ENCODE measurements at places on chromosomes 16 and 17.

DNA sequence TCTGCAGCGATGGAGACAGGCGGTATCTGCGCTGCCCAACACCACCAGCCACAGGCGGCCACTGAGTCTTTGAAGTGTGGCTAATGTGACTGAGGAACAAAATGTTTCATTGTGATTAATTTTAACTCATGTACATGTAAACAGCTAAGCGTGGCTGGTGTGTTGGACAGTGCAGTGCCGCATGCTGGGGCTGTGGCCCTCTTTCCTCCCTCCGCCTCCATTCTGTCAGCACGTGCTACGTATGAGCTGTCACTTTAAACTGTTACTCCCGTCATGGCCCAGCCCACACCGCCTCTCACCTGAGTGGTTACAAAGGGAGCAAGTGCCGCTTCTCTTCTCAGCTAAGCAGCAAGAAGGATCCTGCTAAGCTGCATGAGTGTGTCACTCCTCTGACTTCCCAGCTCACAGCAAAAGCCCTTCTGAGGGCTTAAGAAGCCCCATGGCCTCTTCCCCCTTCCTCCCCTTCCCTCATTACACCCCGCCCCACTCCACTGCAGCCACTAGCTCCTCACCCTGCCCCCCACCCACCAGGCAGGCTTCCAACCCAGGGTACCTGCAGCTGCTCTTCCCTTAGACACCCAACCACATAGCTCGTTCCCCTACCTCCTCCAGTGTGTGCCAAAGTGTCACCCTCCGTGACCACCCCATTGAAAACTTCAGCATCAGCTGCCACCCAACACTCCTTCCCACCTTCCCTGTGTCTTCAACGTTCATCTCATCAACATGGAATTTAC lies 15.0 kb downstream of the HASPIN start:
- DNase-seq = no peak

DNA sequence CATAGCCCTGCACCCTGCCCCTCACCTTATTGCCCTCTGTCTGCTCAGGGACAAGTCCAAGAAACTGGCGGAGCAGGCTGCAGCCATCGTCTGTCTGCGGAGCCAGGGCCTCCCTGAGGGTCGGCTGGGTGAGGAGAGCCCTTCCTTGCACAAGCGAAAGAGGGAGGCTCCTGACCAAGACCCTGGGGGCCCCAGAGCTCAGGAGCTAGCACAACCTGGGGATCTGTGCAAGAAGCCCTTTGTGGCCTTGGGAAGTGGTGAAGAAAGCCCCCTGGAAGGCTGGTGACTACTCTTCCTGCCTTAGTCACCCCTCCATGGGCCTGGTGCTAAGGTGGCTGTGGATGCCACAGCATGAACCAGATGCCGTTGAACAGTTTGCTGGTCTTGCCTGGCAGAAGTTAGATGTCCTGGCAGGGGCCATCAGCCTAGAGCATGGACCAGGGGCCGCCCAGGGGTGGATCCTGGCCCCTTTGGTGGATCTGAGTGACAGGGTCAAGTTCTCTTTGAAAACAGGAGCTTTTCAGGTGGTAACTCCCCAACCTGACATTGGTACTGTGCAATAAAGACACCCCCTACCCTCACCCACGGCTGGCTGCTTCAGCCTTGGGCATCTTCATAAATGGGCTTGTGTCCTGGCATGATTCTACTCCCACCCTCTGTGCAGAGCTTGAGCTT lies 6.3 kb upstream of the NFATC3 start:
- no peak for DNase-seq

GRCh38 chr17:47800686-47801085 lies 20.9 kb downstream of the OSBPL7 start:
- no peak for DNase-seq

- peak; percentile 39 for DNase-seq
These were observed 54.4 kb upstream of the PABPN1L start for GRCh38 chr16:88920618-88921590.

- DNase-seq = no peak
These were observed at the start of gene P4HB for GRCh38 chr17:81859906-81860755. P4HB (minus strand) TSS chr17:81860535; CDS start chr17:81860471, 64 bp downstream.

- no peak for DNase-seq
These were observed 34.3 kb downstream of the SEC14L1 start for GRCh38 chr17:77174928-77175661.

- no peak for DNase-seq
These were observed 4.7 kb downstream of the CDH15 start for GRCh38 chr16:89176147-89176690.

- no peak for DNase-seq
These were observed 1.1 kb downstream of the CCL4 start for GRCh38 chr17:36104701-36105181.

- no peak for DNase-seq
These were observed 97.5 kb downstream of the CHD9 start for GRCh38 chr16:53152329-53152728.

DNA sequence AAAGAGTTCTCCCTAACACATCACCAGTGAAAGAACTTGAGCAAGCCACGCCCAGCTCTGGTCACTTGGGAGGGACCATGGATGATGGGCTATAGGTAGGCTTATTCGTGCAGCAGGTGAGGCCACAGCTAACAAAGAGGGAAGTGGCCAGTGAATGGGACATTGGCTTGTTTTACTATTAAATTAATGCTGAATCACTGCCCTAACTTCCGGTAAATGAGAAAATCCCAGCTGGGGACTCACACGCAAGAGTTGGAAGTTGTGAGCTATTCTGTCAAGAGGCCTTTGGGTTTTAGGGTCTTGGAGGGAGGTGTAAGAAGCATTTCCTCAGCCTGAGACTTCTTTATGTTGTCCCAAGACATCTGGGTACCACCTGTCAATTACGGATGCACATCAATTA lies 315.3 kb downstream of the XYLT1 start:
- no peak for DNase-seq

- DNase-seq = no peak
These were observed 10.6 kb upstream of the NUDT16L1 start for GRCh38 chr16:4682616-4683254.

DNA sequence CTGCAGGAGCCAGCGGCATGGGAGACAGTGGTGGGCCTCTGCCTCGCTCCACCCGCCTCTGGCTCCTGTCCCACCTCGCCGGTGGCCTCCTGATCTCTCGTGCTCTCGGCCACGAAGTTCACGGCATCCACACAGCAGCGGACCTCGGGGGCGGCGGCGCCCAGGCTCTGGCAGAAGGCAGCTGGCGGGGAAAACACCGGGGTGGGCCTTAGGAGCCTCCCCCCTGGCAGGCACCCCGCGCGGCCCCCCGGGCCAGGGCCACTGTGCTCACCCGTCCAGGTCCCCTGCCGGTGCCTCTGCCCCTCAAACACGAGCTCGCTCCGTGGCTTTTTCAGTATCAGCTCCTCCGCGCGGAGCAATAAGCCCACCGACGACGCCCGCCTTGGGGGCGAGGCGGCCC lies 409 bp upstream of the C17orf107 start:
- DNase-seq = no peak

DNA sequence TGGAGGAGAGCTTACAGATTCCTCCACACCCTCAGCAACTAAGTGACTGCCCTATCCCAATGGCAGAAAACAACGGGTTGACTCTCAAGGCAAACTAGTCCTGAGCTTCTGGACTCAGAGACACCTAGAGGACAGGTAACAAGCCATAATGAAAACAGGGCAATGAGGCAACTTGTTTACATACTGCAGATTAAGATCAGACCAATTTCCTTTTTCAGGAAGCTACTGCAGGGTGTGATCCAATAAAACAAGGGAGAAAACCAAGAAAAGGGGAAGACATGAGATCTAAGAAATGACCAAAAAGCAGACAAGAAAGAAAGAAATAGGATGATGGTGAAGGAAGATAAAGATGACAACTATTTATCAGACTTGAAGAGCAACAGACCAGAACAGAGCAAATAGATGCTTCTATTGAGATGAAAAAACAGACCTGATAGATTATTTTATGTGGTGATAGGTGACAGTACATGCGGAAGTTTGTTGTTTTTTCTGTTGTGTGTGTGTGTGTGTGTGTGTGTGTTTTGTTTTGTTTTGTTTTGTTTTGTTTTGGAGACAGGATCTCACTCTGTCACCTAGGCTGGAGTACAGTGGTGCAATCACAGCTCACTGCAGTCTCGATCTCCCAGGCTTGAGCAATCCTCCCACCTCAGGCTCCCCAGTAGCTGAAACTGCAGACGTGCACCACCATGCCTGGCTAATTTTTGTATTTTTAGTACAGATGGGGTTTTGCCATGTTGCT lies 120.7 kb downstream of the GAS7 start:
- DNase-seq = no peak

DNA sequence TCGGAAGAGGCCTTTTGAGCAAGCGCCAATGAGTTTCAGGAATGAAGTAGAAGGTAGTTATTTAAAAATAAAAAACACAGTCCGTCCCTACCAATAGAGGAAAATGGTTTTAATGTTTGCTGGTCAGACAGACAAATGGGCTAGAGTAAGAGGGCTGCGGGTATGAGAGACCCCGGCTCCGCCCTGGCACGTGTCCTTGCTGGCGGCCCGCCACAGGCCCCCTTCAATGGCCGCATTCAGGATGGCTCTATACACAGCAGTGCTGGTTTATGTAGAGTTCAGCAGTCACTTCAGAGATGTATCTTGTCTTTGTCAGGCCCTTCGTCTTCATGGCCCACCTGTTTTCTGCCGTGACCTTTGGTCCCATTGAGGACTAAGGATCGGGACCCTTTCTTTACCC lies 87.3 kb downstream of the CRISPLD2 start:
- DNase-seq = no peak

GRCh38 chr17:1159431-1160180 lies 20.2 kb downstream of the ABR start:
- DNase-seq = no peak

GRCh38 chr16:15658556-15658955 lies 8.5 kb downstream of the NDE1 start:
- no peak for DNase-seq

DNA sequence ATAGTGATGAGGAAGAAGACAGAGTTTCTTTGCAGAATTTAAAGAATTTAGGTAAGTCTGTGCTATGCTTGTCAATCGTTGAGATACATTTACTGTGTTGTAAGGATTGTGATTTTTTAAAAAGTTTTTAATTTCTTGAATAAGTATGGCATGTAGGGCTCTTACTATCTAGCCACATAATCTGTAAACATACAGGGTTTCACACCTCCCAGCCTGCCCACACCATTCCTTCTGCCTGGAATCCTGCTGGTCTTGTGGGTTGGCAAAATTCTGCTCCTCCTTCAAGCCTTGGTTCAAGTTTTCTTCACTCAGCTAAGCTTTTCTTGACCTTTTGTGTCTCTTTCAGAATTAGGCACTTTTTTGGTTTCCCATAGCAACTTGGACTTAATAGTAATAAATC lies 7.5 kb downstream of the ZNHIT3 start:
- DNase-seq = no peak

DNA sequence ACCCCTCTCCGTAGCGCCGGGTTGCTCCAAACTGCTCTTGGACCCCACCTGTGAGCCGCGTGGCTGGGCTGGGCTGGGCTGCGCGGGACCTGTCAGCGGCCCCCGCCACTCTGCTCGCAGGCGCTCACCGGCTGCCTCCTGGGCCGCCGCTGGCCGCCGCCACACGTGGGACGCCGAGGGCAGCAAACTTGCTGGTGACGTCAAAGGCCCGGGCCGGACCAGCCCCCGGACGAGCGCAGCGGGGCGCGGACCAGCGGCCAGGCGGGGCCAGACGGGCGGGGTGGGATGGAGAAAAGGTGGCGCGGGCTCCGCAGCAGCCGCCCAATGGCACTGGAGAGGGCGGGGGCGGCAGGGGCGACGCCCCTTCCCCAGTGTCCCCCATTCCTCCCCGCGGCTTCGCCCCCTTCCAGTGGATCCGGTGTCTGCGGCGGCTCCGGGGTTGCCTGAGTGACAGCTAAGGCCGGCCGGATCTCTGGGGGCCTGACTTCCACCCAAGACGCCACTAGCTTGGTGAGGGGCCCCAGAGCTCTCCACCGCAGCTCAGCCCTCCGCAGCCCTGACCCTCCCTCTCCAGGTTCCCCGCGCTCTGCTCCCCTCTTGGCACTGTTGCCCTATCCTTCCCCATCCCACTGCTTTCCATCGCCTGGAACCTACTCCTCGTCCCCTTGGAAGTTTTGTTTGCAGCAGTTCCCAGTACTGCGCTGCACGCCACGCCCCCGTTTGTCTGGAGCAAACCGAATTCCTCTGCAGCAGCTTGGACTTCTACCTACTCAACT lies at the start of gene HS3ST3A1:
TSS of gene HS3ST3A1 (minus strand) at position 154 of the 776 bp plus-strand sequence. CDS start 800 bp downstream, outside the sequence.
- DNase-seq = no peak

GRCh38 chr16:85873153-85873552 lies 25.8 kb upstream of the IRF8 start:
- no peak for DNase-seq

DNA sequence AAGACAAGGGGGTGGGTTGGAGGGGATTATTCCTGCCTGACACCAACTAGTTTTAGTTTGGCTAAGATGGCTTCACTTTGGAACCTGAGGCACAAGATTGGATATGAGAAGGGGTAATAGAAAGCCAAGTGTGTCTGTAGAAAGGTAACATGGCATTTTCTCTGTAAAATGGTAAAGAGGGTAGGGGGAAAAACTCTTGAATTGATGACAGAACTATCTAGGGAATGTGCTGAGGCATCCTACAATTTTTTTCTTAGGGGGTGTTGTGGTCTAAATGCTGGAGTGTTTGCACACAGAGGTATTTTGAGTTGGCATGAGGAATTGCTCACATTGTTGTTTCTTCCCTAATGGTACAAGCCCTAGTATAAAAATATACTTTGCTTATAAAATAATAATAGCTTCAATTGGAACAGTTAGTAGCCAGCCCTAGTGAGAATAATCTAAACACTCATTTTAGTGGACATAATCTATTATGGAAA lies 25.8 kb downstream of the YPEL2 start:
- DNase-seq = no peak

GRCh38 chr17:35914354-35914753 lies 16.2 kb downstream of the RDM1 start:
- DNase-seq = no peak

GRCh38 chr17:82940226-82941020 lies 100.6 kb upstream of the ZNF750 start:
- DNase-seq = no peak

DNA sequence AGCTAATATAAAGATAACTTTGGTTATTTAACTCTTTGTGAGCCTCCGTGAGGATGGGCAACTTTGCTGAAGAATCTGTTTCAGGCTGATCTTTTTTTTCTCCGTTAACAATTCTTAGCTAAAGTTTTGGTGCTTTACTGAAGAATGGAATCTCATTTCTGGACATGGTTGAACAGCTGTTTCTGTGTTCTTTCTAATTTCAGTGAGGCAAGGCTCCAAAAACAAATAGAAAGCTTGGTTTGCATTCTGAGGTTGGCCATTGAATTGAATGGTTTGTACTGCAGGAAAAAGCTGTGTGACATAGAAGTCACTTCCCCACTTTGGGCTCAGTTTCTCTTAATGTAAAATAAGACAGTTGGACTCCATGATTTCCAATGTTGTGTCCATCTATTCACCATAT lies 22.3 kb upstream of the HLF start:
- no peak for DNase-seq

GRCh38 chr17:49223517-49224197 lies 6.9 kb downstream of the PHOSPHO1 start:
- no peak for DNase-seq
